ENCODE measurements at places on chromosomes 7 and 10.
A peak's percentile ranks its signal among the peaks of the same experiment; 100 is the strongest.

- DNase-seq = no peak
Measured at GRCh38 chr10:97914837-97915211, 65.2 kb downstream of the GOLGA7B start.

DNA sequence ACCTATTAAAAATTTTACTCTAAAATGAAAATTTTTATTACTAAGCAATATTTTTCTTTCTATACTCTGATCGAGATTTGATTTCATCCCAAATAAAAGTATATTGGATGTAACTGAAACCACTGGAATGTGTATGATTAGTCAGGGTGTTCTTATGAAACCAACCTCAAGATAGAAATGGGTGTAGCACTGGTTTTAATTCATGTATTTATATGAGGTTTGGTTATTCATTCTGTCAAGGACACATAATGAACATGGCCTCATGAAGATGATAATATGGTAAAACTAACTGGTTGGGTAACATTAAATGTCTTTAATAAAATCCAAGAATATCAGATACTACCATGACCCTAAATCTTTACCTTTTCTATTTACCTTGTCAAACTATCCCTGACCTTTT is 197.7 kb downstream of the SEMA3A start:
- DNase-seq = no peak

DNA sequence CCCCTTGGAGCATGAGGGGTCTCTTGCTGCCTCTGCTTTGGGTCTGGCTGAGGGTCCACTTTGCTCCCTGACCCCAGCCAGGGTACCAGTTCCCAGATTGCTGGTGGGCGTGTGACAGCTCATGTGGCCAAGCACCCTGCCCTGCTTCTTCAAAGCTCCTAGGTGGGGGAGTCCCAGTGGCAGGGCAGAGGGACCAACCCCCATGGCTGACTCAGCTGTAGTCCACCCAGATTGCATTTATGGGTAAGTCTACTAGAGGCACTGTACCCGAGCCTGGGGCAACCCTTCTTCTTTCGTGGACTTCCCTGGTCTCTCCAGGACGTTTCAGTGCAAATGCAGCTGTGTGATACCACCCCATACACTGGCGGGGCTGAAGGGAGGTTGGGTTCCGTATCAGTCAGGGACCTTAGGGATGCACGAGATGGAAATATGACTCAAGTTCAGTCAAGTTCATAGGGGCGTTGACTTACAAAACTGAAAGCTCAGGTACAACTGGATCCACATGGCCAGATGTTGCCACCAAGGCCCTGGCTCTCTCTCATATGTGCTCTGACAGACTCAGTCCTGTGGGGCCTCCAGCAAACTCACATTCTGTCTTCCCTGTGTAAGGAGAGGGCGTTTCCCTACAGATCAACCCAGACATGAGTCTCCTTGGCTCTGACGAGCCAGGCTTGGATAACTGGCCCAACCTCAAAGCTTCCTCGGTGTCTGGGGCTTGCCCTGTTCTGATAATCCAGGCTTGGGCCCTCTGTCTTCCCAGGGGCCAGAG is 13.6 kb downstream of the PTPRE start:
- DNase-seq = no peak

DNA sequence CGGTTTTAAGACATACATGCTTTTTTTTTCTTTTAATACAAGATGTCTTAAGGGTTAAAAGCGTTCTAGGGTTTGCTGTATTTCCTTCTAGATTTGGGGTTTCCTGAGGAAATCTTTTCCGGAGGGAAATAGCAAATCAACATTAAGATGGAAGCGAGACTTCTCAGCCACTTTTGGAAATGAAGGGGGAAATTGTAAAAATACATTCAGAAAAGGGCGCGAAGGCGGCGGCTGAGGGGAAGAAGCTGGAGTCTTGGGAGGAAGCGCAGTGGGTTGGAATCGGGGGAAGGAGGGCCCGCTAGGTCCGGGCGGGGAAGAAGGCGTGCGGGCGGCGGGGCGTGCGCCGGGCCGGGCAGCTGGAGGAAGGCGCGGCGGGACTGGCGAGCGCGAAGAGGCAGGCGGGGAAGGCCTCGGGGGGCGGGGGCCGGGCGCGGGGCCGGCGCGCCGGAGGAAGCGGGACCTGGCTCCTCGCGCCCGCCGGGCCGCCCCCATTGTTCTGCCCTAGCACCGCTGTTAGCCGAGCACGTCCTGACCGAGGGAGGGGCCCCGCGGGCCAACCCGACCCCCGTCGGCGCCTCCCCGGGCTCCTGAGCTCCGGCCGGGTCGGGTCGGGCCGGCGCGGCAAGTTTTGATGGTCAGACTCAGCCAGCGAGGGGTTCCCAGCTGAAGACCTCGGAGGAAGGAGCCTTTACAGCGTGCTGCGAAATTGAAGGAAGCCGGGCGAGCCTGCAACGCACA is 1.5 kb upstream of the SKIDA1 start:
- DNase-seq = no peak

GRCh38 chr7:82964150-82964882 is 198.4 kb downstream of the PCLO start:
- DNase-seq = no peak

DNA sequence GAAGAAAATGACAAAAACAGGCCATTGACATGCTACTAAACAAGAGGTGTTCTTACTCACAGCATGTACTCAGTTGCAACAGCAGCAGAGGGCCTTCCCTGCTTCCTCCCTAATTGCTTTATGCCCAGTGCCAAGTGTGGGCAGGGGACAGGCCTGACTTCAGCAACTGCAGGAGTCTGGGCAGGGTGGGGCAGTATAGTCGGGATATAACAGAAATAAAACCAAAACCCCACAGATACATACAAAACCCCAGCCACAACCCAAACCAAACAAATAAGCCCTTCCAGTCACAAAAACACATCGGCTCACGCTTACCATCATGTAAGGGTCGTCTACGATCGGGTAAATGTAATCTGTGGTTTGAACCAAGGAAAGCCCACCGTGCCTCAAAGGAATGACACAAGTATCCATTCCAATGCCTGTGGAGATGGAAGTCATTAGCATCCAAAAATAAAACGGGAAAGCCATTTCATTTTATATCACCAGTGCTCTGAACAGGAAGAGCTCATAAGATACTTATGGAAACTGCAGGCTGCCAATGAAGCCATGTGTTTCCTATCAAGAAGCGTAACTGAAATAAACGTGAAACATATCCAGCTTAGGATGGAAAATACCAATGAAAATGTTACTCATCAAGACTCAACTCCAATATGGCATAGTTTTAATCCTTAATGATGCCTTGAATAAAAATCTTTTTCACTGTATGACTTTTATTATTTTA is 9.5 kb downstream of the SEPHS1 start:
- DNase-seq = no peak

GRCh38 chr10:97771055-97771891 is 526 bp downstream of the SFRP5 start:
- DNase-seq = no peak

- peak; percentile 29 for DNase-seq
Measured at GRCh38 chr10:82866424-82867020, 991.5 kb downstream of the NRG3 start.

- DNase-seq = no peak
Measured at GRCh38 chr7:18521236-18521589, 25.7 kb downstream of the HDAC9 start.

- DNase-seq = no peak
Measured at GRCh38 chr10:132534391-132535064, 3.1 kb upstream of the INPP5A start.

GRCh38 chr10:86968994-86969355 is 693 bp downstream of the ADIRF start:
- DNase-seq = no peak

DNA sequence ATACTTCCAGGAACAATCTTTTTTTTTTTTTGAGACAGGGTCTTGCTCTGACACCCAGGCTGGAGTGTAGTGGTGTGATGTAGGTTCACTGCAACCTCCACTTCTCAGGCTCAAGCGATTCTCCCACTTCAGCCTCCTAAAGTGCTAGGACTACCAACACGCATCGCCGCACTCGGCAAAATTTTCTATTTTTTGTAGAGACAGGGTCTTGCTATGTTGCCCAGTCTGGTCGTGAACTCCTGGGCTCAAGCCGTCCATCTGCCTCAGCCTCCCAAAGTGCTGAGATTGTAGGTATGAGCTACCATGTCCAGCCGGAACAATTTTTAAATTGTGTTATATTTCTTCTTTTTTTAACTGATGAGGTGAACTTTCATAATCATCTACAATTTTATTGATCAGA is 2.1 kb downstream of the ZNF511 start:
- no peak for DNase-seq

DNA sequence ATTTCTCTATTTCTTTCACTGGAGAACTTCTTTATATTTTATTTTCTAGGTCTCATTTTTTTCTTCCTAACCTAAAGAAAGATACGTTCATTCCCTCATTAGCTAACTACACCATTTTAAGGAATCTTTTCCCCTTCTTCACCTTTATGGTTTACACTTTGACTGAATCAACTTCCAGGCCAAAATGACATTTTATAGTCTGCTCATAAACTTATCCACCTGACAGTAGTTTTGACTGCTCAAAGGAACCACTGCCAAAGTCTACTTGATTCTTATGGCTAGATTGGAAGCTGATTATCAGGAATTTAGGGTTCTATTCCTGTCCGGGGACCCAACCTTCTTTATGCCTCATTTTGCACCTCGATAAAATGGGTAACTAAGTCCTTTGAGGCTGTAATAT is 73.0 kb upstream of the FOXP2 start:
- DNase-seq = no peak

DNA sequence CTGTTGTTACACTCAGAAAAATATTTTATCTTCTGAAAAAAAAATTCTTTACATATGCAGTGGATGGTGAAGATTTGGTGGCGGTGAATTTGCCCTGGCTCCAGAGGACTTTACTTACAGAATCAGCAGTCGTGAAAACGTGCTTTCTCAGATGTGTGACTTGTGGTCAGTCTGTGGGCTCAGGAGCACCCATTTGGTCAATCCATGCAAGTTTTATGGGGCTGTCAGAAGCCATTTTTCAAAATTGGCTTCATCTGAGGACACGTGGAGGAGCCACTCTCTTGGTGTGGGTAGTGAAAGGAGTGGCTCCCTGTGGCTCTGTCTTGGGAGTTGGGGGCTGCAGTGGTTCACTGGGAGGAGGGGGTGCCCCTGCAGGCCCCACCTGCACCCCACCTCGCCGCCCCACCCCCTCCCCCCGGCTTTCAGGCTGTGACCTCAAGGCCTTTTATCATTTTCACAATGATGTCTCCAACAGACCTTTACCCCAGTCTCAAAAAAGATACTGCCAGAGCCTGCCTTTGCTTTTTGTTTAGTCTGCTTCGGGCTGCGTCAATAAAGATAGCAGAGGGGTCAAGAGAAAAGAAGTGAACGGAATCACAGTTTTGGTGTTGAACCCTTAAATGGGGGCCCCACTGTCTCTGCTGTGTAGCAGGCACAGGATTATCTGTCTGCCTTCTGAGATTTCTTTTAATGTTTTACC is 137.4 kb downstream of the MGMT start:
- DNase-seq = no peak

DNA sequence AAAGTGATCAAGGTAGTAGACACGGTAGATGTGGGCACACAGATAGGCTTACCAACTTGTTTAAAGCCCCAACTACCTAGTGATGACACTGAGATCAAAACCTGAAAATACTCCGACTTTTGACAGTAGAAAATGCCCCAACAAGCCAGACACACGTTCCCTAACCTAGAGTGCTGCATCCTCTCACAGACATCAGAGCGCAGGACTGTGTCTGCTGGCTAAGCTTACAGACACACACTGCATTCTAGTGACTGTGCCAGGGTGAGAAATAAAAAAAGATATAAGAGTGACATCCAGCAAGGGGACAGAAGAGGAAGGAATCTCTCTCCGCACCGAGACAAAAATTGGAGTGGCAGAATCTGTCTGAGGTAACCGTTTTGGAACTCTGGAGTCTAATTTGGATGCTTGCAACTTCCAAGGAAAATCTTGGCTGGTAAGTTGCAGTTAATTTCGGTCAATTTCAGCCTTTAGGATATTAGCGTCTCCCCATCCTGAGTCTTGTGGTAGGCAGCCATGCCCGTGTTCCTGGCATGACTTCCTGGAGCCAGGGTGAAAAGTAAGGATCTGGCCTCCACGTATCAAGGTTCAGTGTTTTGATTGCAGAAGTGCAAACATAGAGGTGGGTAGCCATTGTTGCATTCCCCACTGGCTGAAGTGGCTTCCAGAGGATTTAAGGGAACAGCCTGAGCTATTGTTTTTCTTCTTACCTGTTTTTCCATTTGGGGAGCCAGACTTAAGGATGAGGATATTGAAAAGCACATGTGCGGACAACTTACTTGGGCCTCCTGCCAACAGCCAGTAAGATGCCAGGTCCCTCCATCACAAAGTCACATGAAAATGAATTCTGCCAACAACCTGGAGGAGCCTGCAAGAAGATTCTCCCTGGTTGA is 124.1 kb downstream of the SMURF1 start:
- DNase-seq = no peak

GRCh38 chr10:8346861-8347260 is 292.4 kb downstream of the GATA3 start:
- no peak for DNase-seq

GRCh38 chr7:36438211-36438610 is 48.5 kb downstream of the ANLN start:
- no peak for DNase-seq

GRCh38 chr10:52004342-52004949 is 305.1 kb upstream of the CSTF2T start:
- DNase-seq = peak; percentile 5

- no peak for DNase-seq
Measured at GRCh38 chr10:76306856-76307255, 875.4 kb downstream of the LRMDA start.

DNA sequence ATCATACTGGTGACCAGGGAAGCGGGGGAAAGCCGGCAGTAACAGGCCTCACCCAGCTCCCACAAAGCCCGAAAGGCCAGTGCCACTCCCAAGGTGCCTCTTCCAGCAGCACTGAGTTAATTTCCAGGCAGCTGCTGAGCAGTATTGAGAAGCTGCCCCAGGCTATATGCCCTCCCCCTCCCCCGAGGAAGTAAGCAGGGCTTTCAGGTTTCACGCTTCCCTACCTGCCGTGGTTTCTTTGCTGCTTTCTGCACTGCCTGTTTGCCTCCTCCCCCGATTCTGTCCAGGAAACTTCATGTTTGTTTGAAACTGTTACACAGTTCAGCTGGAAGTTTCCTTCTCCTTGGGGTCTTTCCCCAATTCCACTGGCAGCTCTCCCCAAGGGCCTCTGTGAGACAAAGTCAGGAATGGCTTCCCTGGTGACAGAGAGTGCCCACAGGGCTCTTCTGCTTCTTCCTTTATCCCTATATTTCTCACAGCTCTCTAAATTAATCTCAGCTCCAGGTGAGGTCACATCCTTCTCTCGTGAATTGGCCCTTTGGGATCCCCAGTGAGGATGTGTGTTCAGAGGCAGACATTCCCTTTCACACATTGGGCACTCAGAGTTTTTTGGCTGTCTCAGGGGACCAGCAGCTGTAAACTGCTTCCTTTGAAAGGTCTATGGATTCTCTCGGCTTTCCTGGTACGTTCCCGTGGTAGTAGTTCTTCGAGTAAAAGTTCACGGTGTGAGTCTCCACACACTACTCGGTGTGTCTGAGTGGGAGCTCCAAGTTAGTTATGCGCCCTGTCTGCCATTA is 19.4 kb downstream of the C1GALT1 start:
- no peak for DNase-seq
